ENCODE measurements at places on chromosomes 12 and 14.

- no peak for DNase-seq
Observed at GRCh38 chr12:110065540-110065939, 17.2 kb upstream of the C12orf76 start.

DNA sequence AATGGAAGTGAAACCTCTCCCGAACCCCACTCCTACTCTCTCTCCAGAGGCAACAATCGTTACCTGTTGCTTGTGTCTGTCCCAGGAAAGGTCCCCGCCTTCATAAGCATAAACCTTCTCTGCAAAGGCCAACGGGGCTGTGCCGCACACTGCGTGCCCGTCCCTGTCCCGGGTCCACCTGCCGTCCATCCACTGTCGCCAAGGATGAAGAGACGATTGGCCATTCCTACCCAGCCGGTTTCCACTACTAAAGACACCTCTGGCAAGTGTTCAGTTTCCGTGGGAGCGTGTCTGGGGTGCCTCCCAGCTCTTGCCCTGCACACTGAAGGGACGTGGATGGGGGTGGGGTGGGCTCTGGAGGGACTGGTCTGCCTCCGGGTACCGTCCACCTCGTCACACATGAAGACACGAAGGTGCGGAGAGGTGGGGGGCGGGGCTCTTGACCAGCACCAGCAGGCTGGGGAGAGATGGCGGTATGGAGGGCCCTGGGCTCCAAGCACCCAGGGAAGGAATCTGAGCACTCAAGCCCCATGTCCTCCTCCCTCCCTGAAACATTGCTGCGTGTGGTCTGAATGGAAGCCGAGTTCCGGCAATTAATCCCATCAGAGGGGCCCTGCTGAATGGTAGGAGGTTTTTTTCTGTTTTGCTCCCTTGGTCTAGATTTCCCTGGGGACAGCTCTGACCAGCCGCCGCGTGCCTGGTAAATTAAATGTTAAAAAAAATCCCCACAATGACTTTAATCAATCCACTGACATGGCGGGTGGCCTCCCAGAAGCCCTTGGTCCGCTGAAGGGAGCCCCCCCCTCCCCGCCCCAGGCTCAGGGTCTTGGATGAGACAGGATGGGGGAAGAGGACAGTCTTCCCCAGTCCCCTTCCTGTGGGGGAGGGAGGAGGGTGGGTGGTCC, 4.1 kb upstream of the KIF26A start:
- no peak for DNase-seq

DNA sequence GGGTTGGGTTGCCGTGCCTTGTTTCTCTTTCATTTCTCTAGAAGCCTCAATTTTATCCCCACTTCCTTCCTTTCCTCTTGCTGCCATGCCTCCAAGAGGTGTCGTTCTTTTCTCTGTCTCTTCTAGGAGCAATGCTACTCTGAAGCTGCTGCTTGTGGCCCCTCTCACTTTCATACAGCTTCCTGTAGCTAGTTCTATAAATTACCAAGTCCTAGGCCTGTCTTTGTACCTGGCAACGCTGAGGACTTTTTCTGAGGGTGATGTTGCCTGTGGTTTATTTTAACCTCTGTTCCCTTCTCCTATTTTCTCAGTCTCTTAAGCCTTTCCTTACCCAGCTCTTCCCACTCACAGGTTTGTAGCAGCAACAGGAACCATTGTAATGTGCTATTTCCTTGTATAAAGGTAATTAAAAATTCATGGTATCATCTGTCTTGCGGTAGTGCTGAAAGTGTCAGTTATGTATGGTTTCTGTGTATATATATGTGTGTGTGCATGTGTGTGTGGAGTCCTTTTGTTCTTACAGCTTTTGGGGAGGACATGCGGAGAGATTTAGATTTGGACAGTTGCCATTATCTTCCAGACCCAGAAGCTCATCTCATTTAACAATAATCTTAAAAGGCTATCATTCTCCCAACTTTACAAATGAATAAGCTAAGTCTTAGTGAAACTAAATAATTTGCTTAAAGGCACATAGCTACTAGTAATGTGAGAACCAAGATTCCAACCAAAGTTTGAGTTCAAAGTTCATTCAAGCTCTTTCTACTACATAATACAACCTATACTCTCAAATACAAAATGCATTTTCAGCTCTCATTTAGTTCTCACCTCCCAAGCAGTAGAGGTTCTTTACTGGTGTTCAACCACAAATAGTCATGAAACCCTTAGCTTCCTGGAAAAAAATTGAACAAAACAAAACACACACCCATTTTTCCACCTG, 43.8 kb downstream of the DDHD1 start:
- DNase-seq: peak; percentile 23

DNA sequence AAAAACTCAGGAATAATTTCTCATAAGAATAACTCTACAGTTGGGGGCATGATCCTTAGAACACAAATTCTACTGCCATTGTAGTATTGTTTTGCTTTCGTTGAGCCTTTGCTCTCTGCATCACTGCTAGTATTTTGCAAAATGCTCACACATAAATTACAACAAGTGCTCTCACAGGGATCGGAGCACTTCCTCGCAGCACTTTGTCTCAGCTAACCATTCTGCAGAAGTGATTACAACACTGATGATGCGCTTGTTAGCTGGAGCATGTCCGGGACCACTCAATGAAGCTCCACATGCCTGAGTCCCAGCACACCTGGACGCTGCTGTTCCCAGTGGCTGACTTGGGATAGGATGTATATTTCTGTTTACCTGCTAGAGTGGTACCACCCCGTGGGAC, 31.6 kb downstream of the MOAP1 start:
- DNase-seq: no peak

DNA sequence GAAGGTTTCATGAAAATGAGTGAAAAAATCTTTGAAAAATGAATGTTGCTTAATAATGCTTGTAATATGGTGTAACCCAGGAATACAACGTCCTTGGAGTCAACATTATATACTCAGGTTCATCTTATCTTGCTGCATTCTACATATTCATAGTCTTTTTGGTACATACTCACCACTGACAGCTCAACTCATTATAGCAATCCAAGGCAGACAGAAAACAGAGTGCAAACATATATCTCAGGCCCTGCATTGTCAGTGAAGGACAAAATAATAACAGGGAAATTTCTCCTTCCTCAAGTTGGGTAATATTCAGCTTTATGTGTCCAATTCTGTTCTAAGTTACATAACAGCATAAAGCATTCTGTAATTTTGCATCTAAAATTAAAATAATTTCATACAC, 1353.0 kb upstream of the SEL1L start:
- no peak for DNase-seq

Measured in T-helper 9 cell (primary cell).